Right cardiac atrium (tissue), 5 donors: ENCODE measurements at places on chromosomes 13 and 19. TPM values are rescaled to one million over a fixed set of nuclear protein-coding genes. Genes with fewer than 3 reads are reported as not detected.

GRCh38 chr13:93412676-93413075, 186.1 kb downstream of the GPC6 start:
- DNase-seq: no peak

- DNase-seq: peak; percentile 91
Measured at GRCh38 chr19:49113762-49114629, at the start of gene LIN7B. Gene LIN7B, plus strand, starts transcription at chr19:49114370. Its CDS starts 35 bp downstream, at chr19:49114405.

MTMR6 gene
- total RNA-seq: 17.1 TPM

KCTD15 gene
- 10.9 TPM for total RNA-seq

DNA sequence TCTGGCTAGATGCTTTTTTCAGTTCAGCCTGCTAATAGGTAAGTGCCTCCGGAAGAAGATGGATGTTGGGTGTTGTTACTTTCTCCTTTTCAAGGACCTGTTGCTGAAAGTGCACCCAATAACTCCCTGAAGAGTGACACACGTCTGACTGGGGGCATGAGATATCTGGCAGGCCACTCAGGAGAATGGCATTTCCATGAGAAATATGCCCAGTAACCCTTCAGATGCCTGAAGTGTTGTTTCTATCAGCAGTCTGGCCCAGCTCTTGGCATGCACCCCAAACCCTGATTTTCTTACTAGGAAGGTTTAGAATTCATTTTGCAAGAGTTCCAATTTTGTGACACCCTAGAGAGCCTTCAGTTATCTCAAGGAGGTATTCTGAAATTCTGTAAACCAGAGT, 71.5 kb downstream of the ARHGAP35 start:
- DNase-seq: no peak

FFAR1 gene
- not detected for total RNA-seq
